ENCODE measurements at places on chromosomes 7 and 10.

- DNase-seq = peak; percentile 27
Measured at GRCh38 chr7:50119815-50120637, 27.0 kb upstream of the ZPBP start.

GRCh38 chr7:106050002-106050745 lies 61.9 kb downstream of the SYPL1 start:
- DNase-seq = no peak

DNA sequence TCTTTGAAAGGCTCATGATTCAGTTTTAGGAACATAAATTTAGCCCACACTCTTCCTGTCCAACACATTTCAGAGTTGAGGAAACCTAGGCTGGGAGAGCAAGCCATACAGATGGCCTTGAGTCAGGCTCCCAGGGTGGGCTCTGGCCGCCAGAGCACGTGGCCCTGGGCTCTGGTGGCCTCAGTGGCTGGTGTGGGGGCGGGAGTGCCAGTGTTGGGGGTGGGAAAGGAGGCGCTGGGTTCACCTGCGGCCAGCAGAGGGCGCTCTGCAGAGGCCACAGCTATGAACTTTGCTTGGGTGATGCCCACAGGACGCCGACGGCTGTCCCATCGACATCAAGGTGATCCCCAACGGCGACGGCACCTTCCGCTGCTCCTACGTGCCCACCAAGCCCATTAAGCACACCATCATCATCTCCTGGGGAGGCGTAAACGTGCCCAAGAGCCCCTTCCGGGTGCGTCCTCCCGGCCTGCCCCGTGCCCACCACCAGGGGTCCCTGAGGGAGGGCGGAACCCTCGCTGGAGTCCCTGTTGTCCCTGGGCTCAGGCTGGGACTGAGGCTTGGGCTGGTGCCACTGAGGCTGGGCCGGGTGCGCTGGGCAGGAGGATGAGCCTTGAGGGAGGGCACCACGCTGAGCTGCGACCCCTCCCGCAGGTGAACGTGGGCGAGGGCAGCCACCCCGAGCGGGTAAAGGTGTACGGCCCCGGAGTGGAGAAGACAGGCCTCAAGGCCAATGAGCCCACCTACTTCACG lies 11.9 kb downstream of the FLNC start:
- DNase-seq = peak; percentile 31

DNA sequence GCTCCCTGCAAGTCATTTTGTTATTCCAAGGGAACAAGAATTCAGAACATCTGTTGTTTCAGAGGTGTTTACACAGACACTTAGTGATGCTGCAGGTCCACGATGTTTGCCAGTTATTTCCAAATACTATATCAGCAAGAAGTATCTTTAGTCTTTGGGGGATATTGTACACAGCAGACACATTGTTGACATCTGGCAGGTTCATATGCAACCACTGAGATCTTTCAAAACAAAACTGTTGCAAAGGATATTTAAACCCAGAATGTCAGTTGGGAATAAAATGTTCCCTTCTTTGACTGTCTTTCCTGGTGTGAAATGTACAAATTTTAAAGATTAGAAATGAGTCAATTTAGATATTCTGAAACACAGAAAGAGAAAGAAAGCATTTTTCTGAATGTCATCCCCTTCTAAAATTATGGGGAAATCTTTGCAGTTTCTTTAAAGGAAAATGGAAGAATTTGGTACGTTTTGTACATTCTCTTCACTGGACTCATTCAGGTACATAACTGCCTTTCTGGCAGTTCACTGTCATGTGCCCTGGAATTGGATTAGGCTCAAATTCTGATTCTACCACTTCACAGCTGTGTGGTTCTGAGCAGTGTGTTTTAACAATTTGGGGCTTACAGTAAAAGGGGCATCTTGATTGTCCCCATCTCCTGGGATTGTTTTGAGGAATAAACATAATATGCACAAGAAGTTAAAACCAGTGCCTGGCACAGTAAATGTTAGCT lies 40.3 kb upstream of the CELF2 start:
- no peak for DNase-seq

All from stimulated activated CD8-positive, alpha-beta memory T cell treated with anti-CD3 and anti-CD28 coated beads, Interleukin-7, amount 100 ng/mL, for 48 hours (primary cell).